ENCODE measurements at places on chromosomes 11 and 22.

- DNase-seq: no peak
Measured at GRCh38 chr11:128720522-128720985, 26.7 kb downstream of the FLI1 start.

- DNase-seq: no peak
Measured at GRCh38 chr11:116082256-116082655, 578.0 kb upstream of the CADM1 start.

DNA sequence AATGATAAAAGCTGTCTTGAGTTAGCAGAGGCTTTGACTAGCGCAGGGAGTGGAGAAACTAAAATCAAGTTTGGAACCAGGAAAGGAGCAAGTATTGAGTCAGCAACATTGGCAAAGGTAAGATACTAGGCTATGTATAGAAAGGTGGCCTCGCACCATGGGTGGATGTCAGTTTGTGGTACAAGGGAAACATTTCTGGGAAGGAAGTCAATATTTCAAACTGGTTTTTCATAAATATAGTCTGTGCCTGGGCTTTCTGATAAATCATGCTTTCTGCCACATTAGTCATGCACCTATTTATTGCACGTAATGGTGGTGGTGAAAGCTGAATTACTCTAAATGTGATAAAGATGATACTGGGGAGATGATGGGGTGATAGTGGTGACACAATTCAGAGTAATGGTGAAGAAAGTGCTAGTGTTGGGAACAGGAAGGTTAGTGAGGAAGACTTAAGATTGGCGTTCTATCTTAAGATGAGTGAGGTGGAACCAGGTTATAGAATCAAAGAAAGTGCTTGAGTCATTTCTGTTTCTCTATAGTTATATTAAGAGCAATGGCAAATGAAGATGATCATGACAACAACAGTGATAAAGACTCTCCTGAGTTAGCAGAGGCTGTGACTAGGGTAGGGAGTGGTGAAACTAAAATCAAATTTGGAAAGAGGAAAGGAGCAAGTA is 729.0 kb downstream of the FAM181B start:
- no peak for DNase-seq

DNA sequence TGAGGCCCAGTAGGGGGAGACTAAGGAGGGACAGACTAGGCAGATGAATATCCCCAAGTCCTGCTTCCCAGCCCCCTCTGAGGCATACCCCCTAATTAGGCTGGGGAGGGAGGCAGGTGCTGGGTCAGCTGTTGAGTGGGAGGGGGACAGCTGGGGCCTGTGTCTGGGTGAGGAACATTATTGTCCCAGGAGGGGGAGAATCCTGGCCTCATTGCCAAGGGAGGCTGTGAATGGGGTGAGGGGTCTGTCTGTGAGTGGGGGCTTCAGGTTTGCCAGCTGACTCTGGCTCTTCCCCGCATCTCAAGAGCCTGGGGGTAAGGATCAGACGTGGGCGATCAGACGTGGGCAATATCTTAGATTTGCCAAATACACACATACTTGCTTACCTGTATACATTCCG is 2.1 kb downstream of the INPPL1 start:
- no peak for DNase-seq

DNA sequence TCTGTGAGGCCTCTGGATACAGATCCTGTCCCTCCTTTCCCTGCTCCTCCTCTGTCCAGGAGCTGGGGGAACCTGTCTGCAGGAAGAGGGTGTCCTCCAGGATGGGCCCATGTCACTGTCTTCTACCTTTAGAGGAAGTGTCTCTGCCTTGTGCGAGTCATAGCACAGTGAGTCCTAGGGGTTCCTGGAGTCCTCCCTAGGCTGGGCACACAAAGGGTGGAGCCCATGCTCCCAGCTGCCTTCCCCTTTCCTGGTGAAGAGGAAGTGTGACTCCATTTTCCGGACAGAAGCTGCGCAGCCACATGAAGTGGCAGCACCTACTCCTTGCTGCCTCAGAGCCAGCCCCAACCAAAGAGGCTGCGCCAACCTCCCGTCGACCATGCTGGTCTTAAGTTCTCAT is 112.2 kb downstream of the CTTN start:
- no peak for DNase-seq

DNA sequence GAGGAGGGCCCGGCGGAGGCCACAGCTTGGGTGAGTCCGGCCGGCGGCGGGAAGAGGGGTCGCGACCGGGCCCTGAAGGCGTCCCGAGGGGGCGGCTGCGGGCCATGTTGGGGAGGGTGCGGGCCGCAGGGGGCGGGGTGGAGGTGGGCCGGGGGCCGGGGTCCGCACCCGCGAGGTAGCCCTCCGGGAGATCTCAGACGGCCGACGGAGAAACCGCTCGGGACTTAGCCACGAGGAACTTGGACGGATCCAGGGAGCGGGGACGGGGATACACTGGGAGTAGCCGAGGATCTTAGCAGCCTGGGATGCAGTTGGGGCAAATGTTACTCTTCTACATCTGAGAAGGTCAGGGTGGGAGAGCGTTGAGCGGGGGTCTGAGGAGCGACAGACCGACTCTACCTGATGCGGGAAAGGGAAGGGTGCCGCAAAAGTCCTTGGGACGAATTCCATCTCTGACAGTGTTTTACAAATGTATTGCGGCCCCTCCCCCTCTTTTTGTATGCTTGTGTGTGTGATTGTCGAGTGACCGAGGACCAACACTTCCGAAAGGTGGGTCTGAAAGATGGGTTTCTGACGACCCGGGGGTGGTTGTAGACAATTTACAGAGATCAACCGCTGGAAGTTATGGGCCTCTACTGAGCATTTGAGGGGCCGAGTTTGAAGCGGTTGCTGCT is 658 bp downstream of the STIP1 start:
- peak; percentile 31 for DNase-seq

DNA sequence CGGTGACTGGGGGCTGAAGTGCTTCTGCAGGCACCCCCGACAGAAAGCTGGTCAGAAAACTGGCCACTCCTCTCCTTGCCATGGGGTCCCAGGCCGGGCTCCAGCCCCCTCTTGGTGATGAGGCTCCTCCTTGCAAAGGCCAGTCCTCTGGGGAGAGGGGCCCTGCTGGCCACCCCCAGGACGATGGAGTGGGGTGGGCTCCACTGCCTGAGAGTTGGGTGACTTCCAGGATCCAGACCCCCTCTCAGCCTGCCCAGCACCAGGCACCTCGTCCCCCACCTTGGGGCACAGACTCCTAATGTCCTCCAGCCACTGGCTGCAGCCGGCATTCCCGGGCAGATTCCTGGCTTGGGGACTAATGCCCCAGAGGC is 441 bp upstream of the RPS6KA4 start:
- no peak for DNase-seq

- no peak for DNase-seq
Measured at GRCh38 chr22:49373289-49373666, 454.4 kb downstream of the BRD1 start.

- no peak for DNase-seq
Measured at GRCh38 chr11:33060271-33060670, 20.9 kb downstream of the TCP11L1 start.

DNA sequence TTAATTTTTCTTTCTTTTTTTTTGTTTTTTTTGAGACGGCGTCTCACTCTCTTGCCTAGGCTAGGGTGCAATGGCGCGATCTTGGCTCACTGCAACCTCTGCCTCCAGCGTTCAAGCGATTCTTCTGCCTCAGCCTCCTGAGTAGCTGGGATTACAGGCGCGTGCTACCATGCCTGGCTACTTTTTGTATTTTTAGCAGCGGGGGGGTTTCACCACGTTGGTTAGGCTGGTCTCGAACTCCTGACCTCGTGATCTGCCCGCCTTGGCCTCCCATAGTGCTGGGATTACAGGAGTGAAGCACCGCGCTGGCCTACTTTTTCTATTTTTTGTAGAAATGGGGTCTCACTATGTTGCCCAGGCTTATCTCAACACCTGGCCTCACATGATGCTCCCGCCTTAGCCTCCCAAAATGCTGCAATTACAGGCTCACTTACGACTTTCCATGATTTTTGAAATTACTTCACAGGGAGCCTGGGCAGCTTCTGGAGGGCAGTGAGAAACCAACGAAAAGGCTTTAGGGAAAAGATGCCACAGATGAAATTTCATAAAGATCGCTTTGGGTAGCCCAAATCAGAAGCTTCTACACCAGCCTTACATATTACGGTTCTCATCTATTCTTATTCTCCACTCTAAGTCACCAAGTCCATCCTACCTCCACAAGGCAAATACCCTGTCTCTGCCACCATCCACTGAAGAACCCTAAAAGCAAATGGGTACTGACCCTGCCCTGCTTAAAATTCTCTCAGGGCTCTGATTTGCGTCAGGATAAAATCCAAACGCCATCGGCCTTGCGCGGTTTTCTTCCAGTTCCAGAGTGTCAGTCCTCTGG is 866 bp upstream of the RRM1 start:
- no peak for DNase-seq

DNA sequence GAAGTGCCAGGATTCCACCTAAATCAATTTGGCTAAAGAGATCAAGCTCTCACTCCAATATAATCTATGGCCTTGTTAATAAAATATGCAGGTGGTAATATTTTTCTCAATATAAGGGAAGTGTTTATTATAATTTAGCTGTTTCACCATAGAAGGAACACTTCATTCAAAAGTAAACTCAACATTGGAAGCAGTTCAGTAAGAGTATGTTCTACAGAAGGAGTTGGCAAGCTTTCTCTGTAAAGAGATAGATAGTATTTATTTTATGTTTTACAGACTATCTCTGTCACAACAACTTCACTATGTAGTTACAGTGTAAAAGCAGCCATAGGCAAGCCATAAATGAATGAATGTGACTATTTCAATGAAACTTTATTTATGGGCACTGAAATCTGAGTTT is 313.6 kb upstream of the ANO3 start:
- DNase-seq: no peak

GRCh38 chr11:65861533-65862183 is 1.4 kb downstream of the MUS81 start:
- no peak for DNase-seq

DNA sequence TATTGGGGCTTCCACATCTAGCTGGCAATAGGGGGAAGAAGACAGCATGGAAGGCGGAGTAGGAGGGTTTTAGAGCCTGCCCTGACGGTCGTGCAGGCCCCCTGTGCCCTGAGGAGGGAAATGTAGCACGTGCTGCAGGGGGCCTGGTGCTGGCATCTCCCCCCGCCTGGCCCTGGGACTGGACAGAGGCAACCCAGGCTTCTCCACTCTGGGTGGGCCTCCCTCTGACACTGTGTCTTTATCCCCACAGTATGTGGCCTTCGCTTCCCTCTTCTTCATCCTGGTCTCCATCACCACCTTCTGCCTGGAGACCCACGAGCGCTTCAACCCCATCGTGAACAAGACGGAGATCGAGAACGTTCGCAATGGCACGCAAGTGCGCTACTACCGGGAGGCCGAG is 36.8 kb downstream of the KCNC1 start:
- DNase-seq: no peak

- DNase-seq: no peak
Measured at GRCh38 chr11:2393111-2393868, 7.3 kb upstream of the TSSC4 start.

GRCh38 chr11:72812967-72813739 is 1.1 kb upstream of the ATG16L2 start:
- peak; percentile 65 for DNase-seq

GRCh38 chr11:64558065-64558745 is 32.8 kb upstream of the SLC22A12 start:
- no peak for DNase-seq

DNA sequence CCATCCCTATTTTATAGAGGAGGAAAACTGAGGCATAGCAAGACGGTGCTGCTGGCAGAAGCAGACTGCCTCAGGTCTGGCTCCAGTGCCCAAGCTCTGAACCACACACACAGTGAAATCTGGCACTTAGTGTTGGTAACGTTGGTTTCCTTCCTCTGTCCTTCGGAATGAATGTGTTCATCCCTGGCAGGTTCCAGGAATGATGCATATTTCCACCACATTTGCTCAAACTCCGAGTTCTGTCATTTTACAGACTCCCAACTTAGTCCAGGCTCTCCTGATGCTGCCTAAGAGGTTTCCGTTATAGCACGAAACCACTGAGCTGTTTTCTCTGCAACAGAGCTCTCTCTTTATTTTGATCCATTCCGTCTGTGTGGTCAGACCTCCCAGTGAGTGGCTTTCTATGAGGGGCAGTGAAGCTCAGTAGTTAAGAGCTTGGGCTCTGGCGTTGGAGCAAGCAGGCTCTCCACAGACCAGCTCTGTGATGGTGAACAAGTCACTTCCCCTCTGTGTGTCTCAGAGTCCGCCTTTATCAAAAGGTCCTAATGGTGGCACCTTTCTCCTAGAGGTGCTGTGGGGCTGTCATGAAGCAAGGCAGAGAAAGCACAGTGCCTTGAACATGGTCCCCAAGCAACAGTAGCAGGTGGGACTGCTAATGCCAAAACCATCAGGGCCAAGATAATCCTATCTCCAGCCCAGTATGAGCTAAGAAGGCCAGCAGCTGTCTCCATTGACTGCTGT is 200.3 kb downstream of the MYO18B start:
- no peak for DNase-seq

DNA sequence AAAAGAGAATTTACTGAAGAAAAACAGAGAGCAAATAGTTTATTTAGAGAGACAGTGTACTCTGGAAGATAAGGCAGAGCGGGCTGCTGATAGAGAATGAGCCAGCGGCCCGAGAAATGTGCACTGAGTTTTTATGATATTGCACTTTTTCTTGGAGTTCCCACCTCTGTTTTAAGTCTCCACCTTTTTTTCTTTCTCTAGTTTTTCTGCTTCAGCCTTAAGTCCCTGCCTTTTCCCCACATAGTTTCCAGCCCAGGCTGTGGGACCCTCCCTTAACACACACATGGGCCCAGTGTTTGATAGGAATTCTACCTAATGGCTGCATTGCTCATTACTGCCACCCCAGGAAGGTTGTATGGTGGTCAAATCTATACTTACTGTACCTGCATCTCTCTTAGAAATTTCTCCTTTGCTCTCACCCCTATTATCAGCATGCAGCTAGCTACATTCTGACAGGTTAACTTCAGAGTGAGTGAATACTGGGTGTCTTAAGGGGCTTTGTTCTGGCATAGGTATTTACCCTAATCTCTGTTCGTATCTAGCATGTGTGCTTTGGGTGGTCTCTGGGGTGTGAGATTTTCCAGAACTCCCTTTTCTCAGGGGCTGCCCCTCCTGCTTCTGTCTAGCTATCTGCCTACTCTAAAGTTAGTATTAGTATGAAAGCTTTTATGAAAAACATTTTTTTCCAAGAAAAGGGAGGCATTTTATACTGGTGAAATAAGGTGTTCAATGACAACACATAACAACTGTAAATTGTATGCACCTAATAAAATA is 127.3 kb upstream of the TOP3B start:
- DNase-seq: no peak

GRCh38 chr22:19066531-19067271 is 55.5 kb downstream of the DGCR2 start:
- no peak for DNase-seq
